Fibroblast of the conjunctiva (primary cell): ENCODE measurements at places on chromosomes 13 and 19.

GRCh38 chr19:11705474-11705873 is 33.3 kb downstream of the ZNF823 start:
- no peak for DNase-seq

DNA sequence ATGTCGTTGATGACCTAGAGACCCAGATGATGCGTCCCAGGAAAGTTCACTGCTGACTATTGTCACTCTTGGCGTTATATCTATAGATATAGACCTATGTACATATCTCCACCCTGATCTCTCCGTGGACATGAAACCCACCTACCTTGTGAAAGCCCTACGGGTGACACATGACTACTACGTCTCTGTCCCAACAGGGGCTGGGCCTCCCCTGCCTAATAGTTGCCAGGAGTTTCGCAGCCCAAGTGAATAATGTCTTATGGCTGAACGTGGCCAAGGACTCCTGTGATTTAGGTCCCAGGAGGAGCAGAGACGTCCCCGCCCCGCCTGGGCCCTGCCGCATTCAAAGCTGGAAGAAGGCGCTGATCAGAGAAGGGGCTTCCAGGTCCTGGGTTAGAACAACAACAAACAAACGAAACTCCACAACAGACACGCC is 4.9 kb upstream of the POU4F1 start:
- DNase-seq, result no peak

DNA sequence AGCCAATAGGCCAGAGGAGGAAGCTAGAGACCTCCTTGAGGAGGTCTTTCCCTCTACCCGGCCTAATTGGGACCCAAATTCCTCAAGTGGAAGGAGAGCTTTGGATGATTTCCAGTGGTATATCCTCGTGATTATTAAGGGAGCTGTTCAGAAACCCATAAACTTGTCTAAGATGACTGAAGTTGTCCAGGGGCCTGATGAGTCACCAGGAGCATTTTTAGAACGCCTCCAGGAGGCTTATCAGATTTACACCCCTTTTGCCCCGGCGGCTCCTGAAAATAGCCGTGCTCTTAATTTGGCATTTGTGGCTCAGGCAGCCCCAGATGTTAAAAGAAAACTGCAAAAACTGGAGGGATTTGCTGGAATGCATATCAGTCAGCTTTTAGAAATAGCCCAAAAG is 198.1 kb downstream of the ZNF486 start:
- DNase-seq, result no peak

DNA sequence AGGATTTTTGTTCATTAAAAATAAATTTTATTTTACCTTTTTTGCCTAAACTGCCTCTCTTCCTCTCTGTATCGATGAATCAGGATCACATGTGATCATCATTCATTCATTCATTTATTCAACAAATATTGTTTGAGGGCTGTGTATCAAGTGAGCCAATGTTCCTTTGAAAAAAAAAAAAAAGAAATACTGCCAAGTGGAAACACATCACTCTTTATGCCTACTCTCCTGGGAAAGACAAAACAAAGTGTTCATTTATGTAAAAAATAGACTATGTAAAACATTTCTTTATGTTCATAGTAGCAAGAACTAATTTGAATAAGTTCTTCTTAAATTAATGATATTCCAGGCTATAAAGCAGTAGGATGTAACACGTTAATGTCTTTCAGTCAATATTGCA is 233.1 kb downstream of the POSTN start:
- DNase-seq, result no peak

DNA sequence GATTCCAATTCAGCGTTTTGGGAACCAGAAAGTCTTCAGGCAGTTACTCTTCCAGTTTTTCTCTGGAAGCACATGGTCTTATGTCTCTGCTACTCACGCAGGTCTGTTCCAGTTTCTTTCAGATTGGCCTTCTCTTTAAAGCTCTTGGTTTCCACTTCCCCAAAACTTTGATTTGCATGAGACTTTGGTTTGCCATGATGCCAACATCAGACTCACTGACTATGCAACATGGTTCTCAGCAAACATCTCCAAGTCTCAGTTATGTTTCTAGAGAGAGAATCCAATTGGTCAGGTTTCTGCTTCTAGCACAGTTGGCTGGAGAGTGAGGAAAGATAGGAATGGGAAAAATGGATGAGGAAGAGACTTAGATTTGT is 3.1 kb downstream of the AKAP11 start:
- no peak for DNase-seq

- no peak for DNase-seq
Observed at GRCh38 chr19:913080-913748, at the start of gene R3HDM4. R3HDM4 (minus strand) TSS chr19:913219; CDS start chr19:913157, 62 bp downstream.

DNA sequence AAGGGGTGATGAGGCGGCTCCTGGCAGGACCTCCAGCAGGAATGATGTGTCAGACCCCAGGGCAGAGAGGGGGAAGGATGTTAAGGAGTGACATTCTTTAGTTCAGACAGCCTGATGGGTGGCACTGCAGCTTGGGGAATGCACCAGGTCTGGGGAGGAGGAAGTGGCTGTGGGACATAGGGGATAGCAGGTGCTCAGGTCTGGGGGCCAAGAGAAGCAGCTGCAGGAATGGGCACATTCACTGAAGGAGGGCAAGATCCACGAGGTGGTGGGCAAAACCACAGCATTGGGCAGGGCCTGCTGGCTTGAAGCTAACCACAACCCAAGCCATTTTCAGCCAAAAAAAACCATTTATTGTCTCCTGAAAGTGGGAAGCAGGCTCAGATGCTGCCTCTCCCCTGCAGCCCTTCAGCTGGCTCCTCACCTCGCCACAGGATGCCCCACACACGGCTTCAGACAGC is 26.5 kb downstream of the COMP start:
- DNase-seq, result no peak

DNA sequence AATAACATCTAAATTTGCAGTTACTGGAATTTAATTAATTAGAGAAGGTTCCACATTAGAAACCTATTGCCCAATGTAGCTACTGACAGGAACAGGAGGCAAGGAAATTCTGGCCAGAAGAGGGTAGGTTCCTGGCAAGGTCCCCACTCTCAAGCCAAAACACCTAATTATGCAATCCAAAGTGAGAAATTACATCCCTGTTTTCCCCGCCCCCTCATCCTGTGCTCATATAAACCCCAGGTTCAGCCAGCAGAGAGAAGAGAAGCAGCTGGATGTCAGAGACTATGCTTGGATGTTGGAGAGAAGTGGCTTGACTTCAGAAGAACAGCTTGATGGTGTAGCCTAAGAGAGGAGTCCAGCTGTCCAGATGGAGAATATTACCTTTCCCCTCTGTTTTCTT is 951.3 kb upstream of the PRR20A start:
- DNase-seq, result no peak

- no peak for DNase-seq
Observed at GRCh38 chr19:35166100-35167063, 11.8 kb downstream of the FXYD5 start.

DNA sequence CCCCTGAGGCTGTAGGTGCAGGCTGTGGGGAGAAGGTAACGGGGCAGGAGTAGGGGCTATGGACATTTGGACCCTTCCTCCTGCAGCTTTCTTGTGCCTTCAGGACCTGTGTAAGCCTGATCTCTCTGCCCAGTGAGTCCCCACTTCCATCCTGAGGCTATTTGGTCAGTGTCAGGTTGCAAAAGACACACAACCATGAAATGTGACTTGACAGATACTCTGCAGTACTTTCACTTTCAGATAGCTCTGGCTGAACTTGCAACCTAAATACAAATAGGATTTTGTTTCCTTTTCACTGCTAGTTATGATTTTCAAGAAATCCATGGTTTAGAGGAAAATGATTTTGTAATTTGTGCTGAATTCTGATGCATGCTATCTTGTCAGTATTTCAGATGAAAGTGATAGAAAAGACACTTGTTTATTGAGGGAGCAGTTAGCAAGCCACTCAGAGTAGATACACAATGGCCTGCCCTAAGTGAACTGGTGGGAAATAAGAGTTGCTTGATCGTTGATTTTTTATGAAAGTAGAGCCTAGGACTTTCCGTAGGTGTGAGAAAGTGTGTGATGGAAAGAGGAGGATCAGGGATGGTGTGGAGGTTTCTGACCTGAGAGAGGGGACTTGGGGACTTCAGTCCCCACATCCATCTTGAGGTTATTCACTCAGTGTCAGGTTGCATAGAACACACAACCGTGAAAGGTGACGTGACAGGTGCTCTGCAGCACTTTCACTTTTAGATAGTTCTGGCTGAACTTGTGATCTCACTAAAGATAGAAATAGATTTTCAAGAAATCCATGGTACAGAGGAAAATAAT is 18.1 kb upstream of the EID2 start:
- DNase-seq, result no peak

DNA sequence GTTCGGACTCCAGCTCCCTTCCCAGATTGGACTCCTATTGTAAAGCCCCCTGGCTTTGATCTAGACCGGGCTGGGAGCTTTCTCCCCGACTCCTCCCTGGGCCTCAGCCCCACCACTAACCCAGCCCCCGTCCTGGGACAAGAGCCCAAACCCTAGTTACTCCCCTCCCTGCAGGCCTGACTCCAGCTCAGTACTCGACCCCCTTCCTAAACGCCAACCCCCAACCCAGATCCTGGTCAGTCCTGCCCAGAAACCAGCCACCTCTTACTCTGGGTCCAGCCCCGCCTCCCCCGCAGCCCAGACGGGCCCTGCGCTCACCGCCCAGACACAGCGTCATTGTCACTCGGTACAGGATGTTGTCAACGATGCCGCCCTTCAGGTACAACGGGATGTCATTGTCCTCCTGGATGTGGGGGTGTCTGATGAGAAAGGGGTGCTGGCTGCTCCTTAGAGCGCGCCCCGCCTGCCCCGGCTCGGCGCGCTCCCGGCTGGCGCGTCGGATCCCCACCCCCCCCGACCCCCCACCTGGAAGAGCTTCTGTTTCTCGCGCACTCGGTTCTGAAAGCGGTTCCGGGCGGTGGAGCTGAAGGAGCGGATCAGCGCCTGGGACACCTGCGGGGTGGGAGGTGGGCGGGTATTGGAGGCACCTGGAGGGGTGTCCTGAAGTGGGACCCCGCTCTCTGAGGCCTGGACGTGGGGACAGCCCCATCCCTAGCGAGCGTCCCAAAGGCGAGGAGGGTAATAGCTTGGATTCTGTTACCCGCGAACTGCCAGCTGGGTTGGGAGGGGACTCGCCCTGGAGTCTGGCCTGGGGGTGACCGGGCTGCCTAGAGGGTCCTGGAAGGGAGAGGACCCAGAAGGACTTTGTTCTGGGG is 866 bp downstream of the COX7A1 start:
- no peak for DNase-seq

DNA sequence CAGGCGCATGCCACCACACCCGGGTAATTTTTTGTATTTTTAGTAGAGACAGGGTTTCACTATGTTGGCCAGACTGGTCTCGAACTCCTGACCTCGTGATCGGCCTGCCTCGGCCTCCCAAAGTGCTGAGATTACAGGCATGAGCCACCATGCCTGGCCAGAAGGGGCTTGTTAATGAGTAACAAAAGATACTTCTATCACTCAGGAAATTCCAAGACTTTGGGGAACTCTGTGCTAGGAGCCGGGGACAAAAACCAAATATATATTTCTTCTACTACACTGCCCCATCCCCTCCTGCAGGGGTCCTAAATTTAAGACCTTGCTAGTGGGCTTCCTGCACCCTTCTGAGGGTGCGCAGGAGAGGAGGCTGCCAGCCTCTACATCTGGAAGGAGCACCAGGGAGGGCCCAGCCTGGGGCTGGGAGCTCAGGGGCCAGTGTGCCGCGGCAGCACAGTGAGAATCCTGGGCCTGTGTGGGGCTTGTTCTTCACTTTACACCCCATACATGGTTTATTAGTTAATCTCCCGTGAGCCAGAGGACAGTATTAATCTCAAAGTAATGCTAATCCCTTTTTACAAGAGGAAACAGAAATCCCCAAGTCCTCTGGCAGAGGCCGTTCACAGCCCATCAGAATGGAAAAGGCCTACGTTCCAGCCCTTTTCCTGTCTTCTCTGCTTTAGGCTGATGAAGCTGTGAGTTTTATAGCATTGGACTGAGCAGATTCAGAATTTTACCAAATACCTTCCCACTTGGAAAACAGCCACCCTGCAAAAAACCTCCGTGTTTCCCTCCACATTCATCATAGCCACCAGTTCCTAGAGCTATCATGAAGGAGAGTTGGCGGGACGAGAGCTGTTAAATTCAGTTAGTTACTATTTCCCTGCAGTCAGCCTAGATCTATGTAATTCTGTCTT is 44.4 kb upstream of the NPAS1 start:
- no peak for DNase-seq

DNA sequence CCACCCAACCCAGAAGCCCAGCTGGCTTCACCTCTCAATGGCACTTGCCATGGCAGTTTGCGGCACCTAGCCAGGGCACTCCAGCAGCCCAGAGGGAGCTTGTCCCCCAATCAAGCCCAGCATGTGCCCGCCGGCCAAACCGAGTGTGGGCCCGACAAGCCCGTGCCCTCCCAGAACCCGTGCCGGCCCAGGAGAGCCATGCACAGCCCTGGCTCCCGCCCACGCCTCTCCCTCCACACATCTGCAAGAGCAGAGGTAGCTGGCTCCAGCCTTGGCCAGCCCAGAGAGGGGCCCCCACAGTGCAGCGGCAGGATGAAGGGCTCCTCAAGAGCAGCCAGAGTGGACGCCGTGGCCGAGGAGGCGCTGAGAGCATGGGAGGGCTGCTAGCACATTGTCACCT is 2278.0 kb upstream of the PCDH20 start:
- no peak for DNase-seq

DNA sequence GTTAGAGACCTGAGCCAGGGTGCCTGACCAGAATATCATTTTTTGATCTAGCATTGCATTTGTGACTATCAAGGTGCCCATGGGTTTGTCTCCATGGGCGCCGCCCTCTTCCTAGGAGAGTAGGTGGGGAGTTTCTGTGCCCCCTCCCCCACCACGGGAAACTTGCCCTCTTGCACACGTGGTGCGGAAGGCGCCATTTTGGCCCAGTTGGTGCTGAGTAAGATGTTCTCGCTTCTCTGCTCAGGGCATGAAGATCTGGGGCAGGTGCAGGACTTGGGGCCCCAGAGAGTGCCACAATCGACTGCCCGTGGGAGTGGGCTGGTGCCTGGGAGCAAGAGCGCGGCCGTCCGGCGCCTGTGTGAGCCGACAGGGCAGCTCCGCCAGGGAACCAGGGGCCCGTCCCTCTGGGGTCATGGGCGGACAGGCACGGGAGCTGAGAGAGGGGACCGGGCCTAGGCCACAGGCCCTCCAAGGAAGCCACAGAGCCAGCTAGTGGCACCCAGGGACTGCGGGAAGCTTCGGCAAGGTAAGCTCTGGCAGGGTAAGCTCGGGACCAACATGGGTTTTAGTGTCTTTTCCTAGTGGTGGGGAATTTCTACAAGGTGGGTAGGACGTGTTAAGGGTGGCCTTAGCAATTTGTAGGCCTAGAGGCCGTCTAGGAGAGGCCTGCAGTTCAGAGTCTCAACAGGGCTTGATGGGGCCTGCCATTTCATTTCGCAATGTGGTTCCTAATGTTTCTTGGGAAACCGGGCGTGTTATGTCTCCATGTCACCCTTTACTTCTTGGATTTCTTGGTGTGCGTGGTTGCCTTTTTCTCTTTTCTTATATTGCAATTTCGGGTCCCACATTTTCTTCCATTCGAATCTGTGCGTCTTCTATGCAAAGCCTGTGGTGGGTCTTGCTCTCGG is 14.5 kb downstream of the SACS start:
- no peak for DNase-seq
